ENCODE measurements at places on chromosomes 7 and 10.
A peak's percentile ranks its signal among the peaks of the same experiment; 100 is the strongest.

- no peak for DNase-seq
These were observed 68.8 kb downstream of the TRIL start for GRCh38 chr7:28889290-28889689.

DNA sequence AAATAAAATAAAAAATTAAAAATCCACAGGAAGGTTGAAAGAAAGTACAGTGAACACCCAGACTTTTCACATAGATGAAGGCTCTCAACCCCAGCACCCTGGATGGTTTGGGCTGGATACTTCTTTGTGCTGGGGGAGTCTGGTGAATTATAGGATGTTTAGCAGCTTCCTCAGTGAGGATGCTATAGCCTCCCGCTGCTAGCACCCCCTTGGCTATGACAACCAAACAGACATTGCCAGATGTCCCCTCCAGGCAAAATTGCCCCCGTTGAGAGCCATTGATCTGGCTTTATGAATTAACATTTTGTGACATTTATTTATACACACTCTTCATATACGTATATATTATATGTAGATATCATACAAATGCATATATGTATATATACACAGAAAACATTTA is 21.6 kb downstream of the SMKR1 start:
- DNase-seq = no peak

GRCh38 chr7:4665661-4666060 is 16.4 kb upstream of the FOXK1 start:
- DNase-seq = no peak

GRCh38 chr7:149027055-149027454 is 1.2 kb downstream of the PDIA4 start:
- DNase-seq = no peak

- no peak for DNase-seq
These were observed 131.3 kb downstream of the FAM53B start for GRCh38 chr10:124612611-124613498.

- peak; percentile 0 for DNase-seq
These were observed 40.6 kb downstream of the SEC23IP start for GRCh38 chr10:119933179-119933578.

- DNase-seq = no peak
These were observed 40.6 kb upstream of the ZEB1 start for GRCh38 chr10:31278279-31278941.

GRCh38 chr10:61135276-61135721 is 191.3 kb upstream of the RHOBTB1 start:
- DNase-seq = no peak

DNA sequence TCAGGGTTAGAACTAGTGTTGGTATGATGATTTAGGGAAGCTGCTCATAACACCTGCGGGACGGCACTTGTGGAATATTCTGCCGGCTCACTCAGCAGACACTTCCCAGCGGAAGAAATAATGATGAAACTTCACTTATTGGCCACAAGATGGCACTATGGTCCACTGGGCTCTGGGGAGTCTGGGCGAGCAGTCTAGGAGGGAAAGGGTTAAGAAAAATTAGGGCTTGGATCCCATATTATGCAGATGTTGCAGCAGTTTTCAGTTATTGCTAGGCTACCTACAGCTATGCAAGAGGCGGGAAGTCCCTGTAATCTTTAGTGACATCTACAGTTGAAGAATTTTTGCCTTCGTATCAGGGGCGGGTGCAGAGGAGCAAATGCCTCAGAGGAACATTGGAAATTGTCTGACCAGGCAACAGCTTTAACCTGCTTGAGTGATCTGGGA is 238.7 kb upstream of the PRSS58 start:
- DNase-seq = no peak

DNA sequence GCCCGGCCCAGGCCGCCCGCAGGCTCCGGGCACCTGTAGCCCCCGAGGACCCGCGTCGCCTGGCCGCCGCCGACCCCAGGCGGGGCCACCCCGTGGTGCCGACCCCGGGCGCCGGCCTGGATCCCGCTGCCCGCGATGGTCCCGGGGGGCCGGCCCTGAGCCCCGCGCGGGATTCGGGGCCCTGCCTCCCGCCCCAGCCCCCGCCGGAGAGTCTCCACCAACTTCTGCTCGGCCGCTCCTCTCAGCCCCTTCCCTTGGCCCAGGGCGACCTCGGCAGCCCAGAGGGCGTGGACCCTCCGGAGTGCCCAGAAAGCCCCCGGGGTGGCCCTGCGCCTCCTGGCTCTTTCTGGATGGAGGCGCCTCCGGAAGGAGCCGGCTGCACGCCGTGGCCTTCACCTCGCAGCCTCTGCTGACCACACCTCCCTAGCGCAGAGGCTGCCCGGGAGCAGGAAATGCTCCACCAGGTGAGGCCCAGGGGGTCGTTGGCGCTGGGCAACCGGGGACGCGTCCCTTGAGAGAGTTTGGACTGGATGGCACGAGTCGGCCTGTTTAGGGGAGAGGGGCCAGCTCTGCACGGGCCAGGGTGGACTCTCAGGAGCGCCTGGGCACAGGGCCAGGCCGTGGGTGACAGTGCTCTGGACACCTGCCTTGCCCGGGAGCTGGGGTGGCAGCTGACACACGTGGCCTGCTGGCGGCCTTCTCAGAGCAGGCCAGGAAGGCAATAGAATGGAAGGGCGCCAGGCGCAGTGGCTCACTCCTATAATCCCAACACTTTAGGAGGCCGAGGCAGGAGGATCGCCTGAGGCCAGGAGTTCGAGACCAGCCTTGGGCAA is 529 bp downstream of the ZNF853 start:
- DNase-seq = peak; percentile 69

- DNase-seq = no peak
These were observed 57.8 kb downstream of the GAD2 start for GRCh38 chr10:26274391-26274790.

DNA sequence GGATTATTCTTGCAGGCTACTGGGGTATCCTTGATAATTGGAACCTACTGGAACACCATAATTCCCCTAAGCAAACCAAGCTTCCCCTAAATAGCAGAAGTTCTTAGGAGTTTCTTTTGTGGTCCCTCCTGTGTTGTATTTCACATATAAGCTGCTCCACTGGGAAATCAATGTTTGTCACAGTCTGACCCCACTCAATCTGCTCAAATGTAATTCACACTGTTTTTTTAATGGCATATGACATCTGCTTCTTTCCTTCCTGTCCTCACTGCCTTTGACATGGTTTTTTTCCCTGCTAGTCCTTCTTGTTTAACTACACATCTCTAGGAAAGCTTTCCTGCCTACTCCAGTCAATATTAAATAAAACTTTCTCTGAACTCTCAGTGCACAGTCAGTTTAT is 1.8 kb upstream of the PTPRZ1 start:
- DNase-seq = no peak

DNA sequence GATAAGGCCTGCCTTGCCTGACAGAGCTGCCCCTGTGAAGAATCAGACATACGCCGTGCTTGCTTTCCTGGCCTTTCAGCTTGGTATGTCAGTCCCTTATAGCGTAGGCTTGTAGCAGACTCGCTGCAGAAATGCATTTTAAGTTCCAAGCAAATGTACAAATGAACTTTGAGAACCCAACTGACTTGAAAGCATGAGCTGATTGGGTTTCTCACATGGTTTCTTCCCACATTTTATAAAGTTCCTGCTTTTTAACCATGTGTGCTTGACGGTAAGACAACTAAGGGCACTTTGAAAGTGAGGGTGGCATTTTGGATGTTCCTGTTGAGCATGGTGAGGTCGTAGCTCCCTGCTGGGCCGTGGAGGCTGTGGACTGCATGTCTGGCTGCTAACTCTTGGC is 62.6 kb downstream of the CCNY start:
- DNase-seq = no peak

DNA sequence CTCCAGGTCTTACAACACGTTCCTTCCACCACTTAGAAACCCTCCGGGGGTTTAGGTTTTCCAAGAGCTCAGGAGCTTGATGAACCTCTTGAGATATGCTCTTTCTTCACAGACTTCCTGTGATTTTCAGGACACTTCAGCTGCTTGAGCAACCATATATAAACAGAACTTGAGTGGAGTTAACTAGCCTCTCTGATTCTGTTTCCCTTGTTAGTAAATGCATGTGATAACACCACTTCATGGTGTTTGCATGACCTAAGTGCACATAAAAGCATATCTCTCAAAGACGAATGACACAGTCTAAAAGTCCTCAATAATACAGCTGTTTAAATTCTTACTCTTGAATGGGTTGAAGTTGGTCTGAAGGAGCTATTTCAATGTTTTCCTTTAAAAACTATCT is 9.9 kb downstream of the PRR15 start:
- DNase-seq = no peak

GRCh38 chr7:41994036-41994745 is 242.8 kb downstream of the GLI3 start:
- DNase-seq = no peak

DNA sequence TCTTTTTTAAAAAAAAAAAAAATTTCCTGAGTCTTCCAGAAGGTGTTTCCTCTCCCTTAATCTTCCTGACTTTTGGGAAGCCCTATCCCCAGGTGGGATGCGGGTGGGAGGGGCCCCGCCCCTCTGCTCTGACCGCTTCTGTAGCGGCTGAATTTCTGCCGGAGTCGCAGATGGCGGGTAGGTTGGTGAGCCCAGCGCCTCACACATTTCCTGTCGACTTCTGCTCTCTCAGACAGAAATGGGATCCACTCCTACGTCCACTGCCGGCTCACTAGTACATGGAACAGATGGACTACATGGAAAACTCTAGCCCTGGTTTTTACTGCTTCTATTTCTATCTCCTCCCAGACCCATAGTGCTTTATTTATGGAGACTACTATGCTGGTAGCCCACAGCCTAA is 90.9 kb downstream of the NEUROD6 start:
- no peak for DNase-seq

- no peak for DNase-seq
These were observed 175.8 kb upstream of the KAT6B start for GRCh38 chr10:74650613-74651012.

GRCh38 chr10:49173201-49173772 is 14.9 kb downstream of the TMEM273 start:
- no peak for DNase-seq

DNA sequence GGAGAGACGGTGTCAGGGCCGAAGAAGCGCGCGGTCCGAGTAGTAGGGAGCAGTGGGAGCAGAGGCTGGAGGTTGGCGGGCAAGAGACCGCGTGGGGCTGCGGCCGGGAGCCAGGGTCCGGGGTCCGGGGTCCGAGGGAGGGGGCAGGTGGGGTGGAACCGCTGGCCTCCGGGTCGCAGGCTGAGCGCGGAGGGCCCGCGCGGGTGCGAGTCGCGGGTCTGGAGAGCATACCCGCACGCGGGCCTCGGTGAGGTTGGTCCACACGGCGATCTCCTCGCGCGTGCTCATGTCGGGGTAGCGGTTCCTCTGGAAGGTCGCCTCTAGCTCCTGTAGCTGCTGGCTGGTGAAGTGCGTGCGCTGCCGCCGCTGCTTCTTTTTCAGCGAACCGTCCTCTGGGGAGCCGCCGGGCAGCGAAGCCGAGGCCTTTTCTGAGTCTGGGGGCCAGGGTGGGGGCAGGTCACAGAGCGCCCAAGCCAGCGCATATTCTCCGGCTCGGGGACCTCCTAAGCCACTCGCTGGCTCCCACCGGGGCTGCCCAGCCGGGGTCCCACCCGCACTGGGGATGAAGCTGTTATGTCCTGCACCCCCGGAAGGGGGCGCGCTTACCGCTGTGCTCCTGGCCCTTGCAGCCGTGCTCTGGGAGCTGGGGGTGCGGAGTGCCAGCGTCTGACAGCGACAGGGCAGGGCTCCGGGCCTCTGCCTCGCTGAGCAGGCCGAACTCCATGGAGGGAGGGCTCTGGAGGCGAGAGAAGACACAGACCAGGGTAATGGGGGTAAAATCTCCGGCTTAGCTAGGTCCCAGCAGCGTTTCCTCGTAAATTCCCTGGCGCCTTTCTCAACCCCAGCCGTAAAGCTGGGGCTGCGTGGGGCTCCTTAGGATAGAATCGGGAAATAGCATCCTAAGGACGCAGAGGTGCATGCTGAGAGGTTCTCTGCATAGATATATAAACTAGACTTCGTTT is 5.5 kb downstream of the ELOVL3 start:
- DNase-seq = peak; percentile 13

DNA sequence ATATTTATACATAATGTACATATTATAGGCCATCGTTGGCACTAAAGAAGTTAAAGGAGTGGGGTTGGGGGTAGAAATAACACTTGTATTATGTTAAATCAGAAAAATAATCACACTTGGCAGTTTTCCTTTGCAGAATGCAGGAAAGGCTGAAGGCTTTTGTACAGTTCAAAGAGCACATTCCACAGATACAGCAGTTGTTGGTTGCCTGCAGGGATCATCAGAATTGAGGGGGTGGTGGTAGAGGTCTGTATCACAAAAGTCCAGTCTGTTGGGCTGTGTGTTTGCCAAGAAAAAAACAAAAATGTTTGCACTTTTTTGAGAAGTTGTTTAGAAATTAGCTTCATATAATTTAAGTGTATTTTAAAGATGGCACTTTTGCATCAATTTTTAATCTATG is 231.8 kb upstream of the FOXP2 start:
- DNase-seq = no peak

DNA sequence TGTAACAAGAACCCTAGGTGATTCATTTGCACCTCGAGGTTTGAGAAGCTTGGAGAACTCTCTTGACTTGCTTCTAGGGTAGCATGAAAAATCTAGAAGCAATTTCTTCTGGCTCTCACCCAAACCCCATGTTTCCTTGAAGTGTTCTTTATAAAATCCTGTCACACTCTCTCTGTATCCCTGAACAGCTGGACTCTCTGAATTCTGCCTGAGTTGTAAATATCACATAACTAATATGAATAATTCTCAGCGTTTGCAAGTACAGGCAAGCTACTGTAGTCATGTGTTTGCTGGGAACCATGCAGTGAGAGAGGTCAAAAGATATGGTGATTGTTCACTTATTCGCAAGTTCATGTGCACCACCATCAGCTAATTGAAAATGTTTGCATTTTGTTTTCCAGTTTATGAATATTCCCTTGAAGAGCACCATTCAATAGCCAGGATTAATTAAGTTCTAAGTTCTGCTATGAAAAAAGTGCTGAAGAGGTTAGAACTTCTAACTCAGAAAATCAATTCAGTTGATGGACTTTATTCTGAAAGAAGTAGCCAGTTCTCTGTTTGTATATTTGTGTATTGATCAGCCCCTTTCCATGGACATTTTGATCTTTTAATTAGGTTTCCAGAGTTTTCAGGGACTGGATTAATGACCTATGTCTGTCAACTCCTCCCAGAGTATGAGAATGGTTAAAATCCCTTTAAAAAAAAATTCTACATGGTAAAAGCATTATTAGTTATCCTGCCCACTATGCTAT is 243.0 kb downstream of the PLXDC2 start:
- DNase-seq = no peak

- no peak for DNase-seq
These were observed 70.2 kb downstream of the PIP4K2A start for GRCh38 chr10:22644222-22644621.

DNA sequence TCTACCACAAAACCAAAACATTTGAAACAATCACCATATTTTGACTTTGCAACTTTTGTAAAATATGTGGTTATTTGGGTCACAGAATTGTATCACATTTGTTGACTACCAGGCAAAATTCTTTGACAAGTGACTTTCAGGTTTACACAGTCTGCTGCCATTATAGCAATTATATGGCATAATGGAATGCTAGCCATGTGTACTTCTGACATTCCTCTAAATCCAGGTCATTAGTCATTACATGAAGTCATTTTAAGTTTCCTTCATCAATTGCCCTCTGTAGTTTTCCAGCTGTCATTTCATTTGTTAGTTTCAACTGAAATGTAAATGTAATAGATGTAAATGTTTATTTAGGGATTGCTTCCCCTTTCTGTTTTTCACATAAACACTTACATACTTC is 137.5 kb downstream of the IMMP2L start:
- no peak for DNase-seq
